Cortex of kidney (tissue), 1 donor: ENCODE measurements at places on chromosomes 1 and 21.

GRCh38 chr1:153616917-153617311 is 789 bp upstream of the S100A14 start:
- DNase-seq, result no peak

DNA sequence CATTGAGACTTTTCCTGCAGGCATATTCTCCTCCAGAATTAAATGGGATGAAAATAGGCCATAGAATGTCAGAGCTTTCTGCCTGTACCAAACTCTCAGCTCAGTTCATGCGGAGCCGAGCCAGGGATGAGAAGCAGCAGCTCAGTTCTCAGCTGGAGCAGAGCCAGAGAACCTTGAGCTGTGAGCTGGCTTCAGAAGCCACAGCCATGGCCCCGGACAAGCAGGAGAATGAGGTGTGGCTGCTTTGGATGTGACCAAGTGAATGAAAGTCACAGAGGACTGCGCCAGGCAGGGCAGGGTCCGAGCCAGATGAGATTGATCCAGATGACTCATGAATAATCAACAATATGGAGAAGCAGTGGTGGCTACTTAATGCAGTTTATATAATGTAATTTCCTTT is 633.8 kb downstream of the NCAM2 start:
- no peak for DNase-seq

DNA sequence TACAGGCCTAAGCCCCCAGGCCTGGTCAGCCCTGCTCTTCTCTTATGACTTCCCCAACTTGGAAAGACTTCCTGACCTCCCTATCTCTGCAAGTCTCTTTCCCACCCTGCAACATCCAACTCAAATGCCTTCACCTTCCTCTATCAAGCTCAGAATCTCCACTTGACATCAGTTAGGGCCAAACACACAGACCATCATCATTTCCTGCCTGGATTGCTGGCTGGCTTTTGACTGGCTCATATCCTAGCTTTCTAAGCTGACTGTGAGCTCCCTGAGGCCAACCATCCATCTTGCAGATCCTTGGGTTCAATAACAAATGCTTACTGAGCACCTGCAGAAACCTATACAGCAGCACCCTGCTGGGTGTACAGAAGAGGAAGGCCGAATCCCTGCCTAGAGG is 137.3 kb upstream of the EDN2 start:
- no peak for DNase-seq

- no peak for DNase-seq
Measured at GRCh38 chr1:213327017-213327667, 276.1 kb downstream of the RPS6KC1 start.

DNA sequence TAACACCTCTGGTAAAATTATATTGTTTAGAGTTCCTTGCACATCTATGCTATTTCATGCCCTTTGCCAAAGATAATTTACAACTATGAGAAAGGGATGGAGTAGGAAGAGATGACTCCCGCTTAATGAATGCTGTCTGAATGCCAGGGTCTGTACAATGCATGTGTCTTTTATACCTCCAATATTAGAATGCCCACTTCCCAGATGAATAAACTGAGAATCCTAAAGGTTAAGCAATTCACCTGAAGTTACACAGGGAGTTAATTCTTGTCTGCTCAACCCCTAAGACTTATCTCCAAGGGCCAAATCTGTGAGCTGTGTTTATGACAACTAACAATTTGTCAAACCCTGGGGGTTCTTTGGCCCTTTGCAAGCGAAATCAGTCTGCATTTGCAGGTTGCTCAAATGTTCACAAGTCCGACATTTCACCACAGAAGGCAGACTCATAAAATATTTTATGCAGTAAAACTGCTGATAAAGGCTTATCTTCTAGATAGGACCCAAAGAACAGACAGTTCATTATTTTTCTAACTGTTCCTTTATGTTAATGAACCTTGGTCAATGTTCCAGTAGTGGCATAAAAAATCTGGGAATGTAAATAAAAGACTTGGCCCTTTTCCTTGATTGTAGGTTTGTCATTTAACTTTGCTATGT is 50.2 kb upstream of the ATP1A1 start:
- no peak for DNase-seq

- DNase-seq, result no peak
Measured at GRCh38 chr1:8222789-8223188, 95.1 kb upstream of the SLC45A1 start.

- DNase-seq, result no peak
Measured at GRCh38 chr1:191866155-191866554, 292.1 kb upstream of the RGS18 start.
